Esophagus squamous epithelium (tissue), 5 donors: ENCODE measurements at places on chromosomes 13 and 19.

DNA sequence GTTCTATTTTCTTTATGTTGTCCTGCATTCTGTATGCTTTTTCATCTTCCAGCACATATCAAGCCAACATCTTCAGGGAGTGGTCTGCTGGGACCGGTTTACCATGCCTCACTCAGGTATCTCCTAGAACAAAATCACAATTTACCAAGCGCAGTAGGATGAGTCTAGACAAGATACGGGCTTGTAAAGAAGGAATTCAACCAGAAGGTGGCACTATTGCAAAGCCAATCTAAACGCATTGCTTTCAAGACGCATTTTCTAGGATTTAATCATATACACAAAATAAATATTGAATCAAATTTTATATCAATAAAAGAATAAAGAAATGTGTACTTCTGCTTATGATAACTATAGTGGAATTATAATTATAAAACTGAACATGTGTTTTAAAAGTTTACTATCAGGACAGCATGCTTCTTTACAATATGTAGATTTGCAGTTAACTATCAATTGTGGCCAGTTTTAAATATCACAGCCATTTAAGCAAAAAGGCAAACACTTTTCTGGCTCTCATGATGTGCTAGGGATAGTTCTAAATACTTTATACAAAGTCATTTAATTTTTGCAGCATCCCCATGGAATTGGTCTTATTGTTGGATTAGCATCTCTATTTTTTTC is 16.1 kb upstream of the TPP2 start:
- DNase-seq: no peak

DNA sequence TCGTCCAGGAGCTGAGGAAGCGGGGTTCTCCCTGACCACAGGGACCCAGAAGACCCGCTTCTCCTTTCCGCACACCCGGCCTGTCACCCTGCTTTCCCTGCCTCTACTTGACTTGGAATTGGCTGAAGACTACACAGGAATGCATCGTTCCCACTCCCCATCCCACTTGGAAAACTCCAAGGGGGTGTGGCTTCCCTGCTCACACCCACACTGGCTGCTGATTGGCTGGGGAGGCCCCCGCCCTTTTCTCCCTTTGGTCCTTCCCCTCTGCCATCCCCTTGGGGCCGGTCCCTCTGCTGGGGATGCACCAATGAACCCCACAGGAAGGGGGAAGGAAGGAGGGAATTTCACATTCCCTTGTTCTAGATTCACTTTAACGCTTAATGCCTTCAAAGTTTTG is 18.9 kb downstream of the VASP start:
- DNase-seq: no peak

- DNase-seq: no peak
These were observed 15.0 kb downstream of the LRRC4B start for GRCh38 chr19:50553134-50553703.

DNA sequence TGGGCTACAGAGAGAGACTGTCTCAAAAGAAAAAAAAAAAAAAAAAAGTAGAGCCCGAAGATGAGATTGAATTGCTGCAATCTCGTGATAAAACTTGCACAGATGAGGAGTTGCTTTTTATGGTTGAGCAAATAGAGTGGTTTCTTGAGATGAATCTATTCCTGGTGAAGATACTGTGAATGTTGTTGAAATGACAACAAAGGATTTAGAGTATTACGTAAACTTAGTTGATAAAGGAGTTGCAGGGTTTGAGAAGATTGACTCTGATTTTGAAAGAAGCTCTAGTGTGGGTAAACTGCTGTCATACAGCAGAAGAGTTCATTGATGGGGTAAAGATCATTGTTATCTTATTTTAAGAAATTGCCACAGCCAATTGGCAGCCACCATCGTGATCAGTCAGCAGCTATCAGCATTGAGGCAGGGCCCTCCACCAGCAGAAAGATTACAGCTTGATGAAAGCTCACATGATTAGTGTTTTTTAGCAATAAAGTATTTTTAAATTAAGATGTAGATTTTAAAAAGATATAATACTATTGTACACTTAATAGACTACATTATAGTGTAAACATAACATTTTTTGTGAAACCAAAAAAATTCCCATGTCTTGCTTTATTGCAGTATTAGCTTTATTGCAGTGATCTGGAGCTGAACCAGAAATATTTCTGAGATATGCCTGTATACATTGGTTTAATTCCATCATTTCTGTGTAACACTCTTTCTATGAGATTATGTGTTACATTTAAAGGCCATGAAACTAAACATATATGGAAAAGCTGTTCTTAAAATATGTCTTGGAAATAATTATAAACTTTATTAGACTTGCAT is 43.1 kb downstream of the ZMYM2 start:
- no peak for DNase-seq

GRCh38 chr19:13817615-13818371 is 22.6 kb downstream of the ZSWIM4 start:
- no peak for DNase-seq

DNA sequence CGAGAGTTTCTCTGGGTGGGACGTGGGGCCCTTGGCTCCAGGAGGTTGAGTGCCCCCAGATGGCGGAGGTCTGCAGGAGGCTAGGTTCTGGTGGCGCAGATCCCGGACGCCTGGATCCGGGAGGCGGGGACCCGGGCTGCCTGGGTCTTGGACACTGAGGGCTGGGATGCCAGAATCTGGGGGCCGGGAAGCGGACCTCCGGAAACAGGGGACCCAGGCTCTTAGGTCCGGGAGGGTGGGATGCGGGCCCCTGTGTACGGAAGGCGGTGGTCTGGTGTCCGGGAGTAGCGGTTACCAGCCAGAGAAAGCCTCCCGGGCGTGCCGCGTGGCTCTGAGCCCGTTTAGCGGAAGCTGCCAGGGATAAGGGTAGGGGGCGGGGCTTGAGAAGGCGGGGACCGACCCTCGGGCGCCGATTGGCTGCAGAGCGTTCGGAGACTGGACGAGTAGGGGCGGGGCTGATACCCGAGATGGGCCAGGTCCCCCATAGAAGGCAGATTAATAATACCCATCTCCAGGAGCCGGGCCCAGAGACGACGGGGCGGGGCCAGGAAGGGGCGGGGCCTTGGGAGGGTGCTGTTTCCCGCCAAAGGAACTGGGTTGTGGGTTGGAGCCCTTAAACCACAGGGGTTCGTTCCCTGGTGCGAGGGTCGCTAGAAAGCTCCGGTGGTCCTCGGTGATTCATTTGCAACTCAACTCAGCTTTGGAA is at the start of gene SLC1A5:
TSS of gene SLC1A5 (minus strand) at position 333 of the 706 bp plus-strand sequence. CDS start 629 bp downstream, outside the sequence.
- DNase-seq: peak; percentile 83

DNA sequence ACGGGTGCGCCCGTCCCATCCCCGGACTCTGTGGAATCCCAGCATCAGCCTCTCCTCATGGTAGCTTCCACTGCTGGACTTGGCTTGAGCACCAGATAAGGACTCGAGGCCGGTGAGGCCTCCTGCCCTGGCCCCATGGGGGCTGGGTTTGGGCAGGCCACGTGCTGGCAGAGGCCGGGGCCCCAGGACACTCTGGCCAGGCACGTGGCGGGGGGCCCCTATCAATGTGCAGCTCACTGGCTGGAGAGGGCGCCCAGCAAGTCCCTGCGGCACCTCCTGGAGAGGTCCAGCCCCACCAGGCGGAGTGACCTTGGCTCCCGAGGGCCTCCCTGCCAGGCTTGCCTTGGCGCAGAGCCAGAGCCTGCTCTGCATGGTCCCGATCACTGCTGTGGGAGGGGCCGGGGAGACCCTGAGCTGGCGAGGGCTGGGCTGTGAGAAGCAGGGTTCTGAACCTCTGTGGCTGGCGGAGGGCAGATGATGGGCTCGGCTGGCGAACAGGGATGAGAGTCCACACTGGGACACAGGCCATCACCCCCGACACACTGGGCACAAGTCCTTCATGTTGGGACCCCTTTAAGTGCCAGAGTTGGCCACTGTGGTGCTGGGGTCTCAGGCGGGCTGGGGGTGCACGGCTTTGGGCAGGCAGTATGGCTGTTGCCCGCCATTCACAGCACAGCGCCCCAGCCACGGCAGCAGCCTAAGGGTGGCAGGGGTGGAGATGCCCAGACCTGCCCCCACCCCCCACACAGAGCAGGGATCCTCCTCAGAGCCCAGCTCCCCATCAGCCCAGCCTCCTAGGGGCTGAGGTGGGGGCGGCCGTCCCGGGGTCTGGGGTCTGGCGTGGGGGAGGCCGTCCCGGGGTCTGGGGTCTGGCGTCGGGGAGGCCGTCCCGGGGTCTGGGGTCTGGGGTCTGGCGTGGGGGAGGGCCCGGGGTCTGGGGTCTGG is 19.1 kb downstream of the CEBPG start:
- DNase-seq: no peak

GRCh38 chr13:98962901-98963590 is 14.8 kb downstream of the DOCK9 start:
- DNase-seq: no peak

- no peak for DNase-seq
These were observed 51.9 kb downstream of the DNM2 start for GRCh38 chr19:10769533-10770491.

GRCh38 chr19:2051773-2052704 is 995 bp upstream of the MKNK2 start:
- DNase-seq: no peak
